CD4-positive, alpha-beta T cell (primary cell): ENCODE measurements at places on chromosomes 12 and 14.

DNA sequence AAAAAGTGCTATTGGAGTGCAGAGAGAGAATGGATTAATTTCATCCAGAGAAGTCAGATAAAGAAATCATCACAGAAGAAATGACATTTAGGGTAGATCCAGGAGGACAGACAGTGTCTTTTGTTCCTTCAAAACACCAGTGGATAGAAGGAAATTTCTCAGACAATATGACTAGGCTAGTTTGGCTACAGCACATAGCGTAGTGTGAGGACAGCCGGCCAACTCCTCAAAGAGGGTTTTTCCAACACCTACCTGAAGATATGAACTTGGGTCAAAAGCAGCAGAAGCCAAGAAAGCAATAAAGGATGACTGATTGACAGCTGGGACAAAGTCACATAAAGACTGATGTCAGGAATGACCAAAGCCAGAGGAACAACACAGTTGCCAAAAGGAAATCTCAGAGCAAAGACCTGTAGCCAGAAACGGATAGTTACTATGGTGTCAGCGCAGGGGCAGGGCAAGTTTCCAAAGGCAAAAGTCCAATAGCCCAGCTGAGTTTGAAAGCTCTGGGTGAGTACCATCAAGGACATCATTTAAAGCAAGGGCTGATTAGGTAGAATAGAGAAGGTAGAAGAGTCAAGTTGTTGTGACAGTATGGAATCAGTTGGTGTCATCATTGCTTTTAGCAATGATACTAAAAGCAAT is 58.7 kb upstream of the PDE3A start:
- DNase-seq: no peak

DNA sequence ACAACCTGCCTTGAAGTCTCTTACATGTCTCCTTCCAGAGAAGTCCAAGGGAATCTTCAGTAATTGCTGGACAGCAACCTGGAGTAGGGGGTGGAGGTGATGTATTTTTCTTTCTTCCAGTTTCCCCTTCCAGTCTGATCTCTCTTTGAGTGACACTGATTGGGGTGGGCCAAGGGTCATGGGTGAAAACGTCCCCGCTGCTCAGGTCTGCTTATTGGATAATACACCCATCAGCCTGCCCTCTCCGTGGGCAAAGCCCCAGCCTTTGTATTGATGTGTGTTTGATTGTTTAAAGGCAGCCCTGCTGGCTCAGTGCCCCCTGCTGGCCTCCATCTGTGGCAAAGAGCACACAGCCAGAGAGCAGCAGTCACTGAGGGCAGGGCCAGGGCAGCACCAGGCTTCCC is 35.7 kb upstream of the ATP2A2 start:
- DNase-seq: peak; percentile 45

DNA sequence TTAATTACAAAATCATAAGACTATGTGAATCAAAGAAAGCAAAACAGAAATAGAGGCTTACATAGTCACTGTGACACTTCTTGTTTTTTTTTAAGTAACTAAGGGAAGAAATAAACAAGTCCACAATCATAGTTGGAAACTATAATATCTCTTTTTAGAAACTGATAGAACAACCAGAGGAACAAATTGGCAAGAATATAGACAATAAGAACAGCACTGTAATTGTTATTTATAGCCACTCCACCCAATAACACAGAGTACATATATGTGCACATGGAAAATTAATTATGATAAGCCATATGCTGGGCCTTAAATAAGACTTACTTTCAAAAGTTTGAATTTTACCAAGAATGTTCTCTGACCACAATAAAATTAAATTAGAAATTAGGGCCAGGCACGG is 101.1 kb downstream of the PLEKHG7 start:
- DNase-seq: no peak

GRCh38 chr12:128671528-128672042 is 152.2 kb downstream of the SLC15A4 start:
- no peak for DNase-seq

DNA sequence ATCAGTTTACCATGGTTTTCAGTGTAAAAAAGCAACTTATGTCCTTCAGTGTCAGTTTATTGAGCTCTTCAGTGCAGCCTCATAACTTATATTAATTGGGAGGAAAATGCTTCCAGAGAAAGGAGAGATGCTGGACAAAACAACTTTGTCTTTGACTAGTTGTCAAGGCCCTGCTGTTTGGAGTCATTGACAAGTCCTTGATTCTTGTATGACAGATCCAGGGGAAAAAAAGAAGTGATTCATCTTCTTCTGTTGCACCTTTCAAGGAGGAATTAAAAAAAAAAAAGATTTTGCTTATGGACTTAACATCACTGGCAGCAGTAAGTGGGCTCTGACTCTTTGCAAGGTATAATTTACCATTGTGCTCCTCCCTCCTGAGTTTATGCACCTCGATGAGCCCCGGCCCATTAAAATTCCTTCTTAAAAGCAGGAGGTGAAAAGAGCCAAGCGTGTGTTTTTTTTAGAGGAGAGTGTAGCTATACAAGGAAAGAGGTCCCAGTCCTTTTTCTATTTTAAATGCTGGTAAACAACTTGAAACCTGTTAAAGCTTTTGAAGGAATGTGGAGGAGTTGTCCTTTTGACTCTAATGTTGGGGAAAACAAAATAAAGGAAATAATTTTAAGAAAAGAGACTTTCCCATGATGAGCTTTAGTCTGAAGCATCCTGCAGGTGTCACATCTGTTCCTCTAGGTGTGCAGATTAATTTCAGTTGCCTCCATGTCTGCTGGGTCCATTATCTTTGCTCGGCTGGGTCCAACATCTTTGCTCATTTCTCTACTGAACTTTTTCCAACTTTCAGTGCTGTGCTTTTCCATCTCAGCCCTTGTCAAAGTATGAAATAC is 431.6 kb downstream of the RAD51B start:
- no peak for DNase-seq

DNA sequence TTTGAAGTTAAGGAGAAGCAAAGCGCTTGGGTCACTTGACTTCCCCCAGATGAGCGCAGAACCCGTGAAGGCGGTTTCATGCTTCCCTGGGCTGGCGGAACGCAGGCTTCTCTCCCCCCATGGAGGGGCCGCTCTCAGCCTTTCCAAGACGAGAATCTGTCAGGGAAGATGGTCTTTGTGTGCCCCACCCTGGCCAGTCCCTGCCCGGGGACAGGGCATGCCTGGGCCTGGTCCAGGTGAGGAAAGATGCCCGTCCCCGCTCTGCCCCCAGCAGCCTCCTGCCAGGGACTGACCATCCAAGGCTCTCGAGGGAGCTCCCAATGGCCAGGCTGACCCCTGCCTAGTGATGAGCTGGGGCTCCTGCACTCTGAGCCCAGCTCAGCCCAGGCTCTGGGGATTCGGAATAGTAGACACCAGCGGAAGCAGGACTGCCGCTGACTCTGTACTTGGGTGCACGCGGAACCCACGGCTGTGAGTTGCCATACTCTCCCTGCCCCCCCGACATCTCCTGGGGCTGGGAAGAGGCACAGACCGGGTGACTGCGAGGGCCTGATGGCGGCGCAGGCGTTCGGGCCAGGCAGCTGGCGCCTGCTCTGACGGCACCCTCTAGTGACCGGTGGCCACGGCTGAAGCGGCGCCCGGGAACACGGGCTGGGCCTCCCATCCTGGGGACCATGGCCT is 142.2 kb upstream of the FKBP4 start:
- no peak for DNase-seq

GRCh38 chr12:52222692-52223091 is 10.4 kb upstream of the KRT7 start:
- DNase-seq: no peak

GRCh38 chr12:111407377-111408115 is 1.8 kb downstream of the SH2B3 start:
- DNase-seq: no peak

DNA sequence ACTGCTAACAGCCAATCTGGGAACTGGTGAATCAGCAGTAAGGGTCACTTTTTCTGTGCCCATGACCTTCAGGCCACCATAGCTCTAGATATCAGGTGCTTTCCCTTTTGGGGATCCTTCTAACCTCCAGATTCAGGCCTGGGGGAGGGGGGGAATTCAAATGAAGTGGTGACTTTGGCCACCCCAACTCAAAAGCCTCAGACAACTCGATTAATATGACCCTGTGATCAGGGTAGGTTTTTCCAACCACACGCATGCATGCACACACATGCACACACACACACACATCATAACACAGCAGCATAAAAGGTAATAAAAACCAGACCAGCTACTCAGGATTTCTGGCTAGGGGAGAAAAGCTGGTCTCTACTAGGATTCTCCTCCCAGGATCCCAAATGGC is 5.3 kb downstream of the TBX3 start:
- no peak for DNase-seq

DNA sequence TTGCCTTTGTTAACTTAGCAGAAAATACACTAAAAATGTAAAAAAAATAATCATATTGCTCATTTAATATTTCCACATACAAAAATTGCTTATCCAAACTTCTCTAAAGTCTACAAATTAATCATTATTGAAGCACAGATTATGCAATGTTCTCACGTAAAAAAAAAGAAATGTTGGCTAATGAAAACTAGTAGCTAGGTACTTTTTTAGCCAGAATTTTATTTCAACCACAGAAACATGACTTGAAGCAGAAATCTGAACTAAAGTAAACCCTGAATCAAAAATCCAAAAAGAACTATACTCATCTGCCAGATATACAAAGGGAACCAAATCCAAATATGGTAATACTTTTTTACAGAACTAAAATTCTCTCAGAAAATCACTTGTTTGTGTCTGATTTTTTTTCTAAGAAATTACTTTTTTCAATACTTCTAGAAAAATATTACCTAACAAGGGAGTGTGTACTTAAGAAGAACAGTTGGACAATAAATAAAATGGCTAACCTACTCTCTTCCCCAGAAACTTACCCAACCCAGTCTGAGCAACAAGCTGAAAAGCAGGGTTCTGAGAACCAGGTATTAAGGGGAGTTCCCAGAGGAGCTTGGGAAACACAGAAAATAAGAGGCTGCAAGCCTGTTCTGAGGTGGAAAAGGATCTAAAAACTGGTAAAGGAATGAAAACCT is 78.4 kb upstream of the RAP1B start:
- DNase-seq: peak; percentile 9

- DNase-seq: no peak
Measured at GRCh38 chr14:68405961-68406360, 386.9 kb downstream of the ZFP36L1 start.

DNA sequence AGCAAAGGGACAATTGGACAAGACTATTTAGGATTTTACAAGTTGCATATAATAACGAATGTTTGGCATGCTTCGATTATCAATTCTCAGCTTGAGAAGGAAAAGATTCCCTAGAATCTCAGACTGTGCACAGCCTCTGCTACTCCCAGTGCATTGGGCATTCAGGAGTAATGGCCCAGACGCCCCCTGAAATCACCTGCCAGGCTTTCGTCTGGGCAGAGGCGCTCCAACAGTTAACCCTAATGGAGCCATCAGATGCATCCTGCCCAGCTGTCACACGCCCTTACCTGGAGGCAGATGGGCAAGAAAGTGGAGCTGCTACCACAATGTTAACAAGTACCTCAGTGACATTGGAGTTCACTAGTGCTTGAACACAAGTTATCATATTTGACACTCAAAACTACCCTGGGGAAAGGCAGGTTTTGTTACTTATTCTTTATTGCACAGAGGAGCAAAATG is 927 bp upstream of the LRP6 start:
- DNase-seq: no peak

GRCh38 chr12:84785951-84786350 is 126.6 kb downstream of the SLC6A15 start:
- DNase-seq: no peak

GRCh38 chr12:3308063-3308462 is 182.9 kb upstream of the PRMT8 start:
- no peak for DNase-seq

DNA sequence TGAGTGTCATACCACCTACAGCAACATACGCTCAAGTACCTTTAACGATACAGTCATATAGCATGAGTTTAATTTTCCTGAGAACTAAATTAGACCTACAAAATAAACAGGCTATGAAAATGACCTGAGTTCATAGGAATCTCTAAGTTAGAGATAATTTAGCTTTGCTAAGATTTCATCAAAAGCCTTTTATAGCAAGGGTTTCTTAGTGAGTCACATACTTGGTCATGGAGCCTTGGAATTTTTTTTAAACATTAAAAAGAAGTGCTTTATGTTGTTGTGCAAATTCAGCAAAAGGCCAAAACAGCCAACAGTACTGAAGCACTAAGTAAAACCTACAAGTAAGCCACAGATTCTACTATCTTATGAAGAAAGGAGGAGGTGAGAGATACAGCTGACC is 93.6 kb upstream of the FERMT2 start:
- DNase-seq: no peak

- DNase-seq: no peak
Measured at GRCh38 chr14:69137843-69138535, 14.9 kb downstream of the DCAF5 start.

GRCh38 chr14:51283402-51284085 is 43.5 kb downstream of the TMX1 start:
- no peak for DNase-seq

DNA sequence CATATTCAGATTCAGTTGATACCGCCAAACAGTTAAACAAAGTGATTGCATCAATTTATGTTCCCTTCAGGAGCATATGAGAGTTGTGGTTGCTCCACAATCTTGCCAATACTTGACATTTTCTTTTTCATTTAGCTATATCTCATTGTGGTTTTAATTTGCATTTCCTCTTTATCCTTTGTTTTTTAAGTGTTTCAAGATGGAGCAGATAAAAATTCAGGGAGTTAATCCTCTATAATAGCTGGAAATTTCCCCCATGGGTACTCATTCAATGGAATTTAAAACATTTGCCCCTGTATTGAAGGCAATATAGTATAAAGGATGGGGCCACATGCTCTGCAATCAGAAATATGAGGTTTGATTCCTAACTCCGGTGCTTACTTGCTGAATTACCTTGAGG is 1.1 kb upstream of the EXD2 start:
- DNase-seq: no peak

- DNase-seq: no peak
Measured at GRCh38 chr14:32381869-32382268, 52.8 kb downstream of the AKAP6 start.

GRCh38 chr12:28172434-28173030 is 17.7 kb upstream of the CCDC91 start:
- no peak for DNase-seq

DNA sequence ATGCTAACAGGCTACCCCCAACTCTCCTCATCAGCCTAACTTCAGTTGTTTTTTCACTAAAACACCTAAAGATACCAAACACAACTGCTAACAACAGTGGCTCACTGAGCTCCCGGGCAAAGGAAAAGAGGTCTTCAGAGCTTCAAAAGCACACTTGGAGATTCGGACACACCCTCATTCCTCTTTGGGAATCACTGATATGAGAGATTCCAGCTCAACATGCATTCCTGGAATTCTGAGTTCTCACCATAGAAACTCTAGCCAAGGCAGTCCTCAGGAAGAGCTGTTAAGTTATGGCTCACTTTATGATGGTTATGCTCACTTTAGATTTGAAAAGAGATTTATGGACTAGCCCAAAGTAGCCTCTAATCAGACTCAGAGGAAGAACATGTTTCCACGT is 40.1 kb downstream of the STXBP6 start:
- DNase-seq: no peak

- DNase-seq: no peak
Measured at GRCh38 chr14:93084866-93085857, 30.6 kb downstream of the ITPK1 start.

DNA sequence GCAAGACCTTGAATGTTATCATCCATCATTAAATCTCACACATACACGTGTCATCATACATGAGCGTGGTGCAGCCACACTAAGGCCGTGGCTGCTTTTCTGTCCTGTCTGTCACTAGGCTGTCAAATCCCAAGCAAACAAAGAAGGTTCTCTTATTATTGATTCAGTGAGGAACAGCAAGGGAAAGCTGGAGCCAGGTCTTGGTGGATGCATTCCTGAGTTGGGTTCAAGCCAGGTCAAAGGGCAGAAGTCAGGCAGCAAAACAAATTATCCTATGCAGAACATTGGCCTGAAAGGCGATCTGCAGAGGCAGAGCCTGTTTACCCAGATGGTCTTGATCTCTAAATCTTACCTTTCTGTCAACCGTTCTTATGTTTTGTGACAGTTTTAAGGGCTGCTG is 252.3 kb downstream of the NEDD1 start:
- no peak for DNase-seq
